ENCODE measurements at places on chromosomes 3 and 15.

- no peak for DNase-seq
These were observed 26.2 kb downstream of the RBPMS2 start for GRCh38 chr15:64749167-64749566.

GRCh38 chr3:20246662-20247061, 60.7 kb upstream of the SGO1 start:
- no peak for DNase-seq

GRCh38 chr15:34436956-34437442, 609 bp downstream of the GOLGA8A start:
- DNase-seq, result peak; percentile 74

DNA sequence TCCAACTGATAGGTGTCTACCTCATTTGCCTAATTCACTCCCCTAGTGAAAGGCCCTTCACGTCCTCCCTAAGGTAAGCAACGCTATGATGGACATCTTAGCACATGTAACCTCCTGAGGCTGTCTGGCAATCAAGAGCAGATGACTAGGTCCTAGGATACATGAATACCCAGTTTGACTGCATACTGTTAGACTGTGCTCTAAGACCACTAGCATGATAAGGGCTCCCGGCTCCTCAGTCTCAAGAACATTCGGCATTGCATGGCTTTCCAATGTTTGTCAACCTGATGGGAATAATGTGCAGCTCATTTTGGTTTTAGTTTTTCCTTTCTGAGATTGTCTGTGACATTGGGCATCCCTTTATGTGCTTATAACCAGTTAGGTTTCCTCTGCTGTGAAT, 152.1 kb downstream of the UACA start:
- DNase-seq, result no peak

DNA sequence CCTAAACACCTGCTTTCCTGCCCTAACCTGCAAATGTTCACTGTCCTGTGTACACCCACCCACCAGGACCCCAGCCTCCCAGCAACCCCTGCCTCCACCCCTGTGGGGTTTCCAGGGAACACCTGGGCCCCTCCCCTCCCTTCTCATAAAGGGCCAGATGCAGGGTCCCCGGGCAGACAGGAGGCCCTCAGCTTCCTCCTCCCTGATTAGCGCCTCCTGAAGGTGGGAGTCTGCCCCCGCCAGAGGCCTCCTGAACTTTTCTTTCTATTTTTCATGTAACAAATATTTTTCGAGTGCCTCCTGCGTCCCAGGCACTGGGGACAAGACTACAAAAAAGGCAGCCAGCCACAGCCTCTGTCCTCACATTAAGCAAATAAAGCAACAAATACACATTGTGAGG, 135.4 kb upstream of the LINGO1 start:
- DNase-seq, result no peak

DNA sequence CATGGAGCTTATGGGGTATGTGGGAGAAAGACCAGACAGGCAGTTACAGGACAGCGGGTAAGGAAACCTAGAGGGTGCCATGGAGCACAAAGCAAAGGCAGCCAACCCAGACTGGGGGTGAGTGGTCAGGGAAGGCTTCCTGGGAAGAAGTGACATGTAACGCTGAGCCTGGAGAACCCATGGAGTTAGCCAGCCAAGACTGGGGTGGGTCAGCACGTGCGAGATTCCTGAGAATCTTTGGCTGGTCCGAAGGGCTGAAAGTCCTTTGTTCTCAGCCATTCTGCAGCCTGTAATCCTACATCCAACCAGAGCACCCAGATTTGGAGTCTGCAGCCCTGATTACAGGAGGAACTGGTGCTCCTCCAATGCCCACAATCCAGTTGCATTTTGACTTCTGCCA, 120.1 kb upstream of the WNT5A start:
- DNase-seq, result no peak

- DNase-seq, result no peak
These were observed 304.8 kb downstream of the LPP start for GRCh38 chr3:188458756-188459155.

- no peak for DNase-seq
These were observed 214.2 kb downstream of the GRM7 start for GRCh38 chr3:7075117-7075516.

- DNase-seq, result no peak
These were observed 1.5 kb upstream of the ITIH3 start for GRCh38 chr3:52792961-52793695.

GRCh38 chr3:117219296-117219695, 509.7 kb downstream of the TUSC7 start:
- DNase-seq, result no peak

GRCh38 chr3:134373271-134374104, 759 bp downstream of the AMOTL2 start:
- peak; percentile 92 for DNase-seq

- no peak for DNase-seq
These were observed 7.5 kb upstream of the ALCAM start for GRCh38 chr3:105359098-105359762.

- DNase-seq, result no peak
These were observed 2.2 kb downstream of the LRCH3 start for GRCh38 chr3:197793247-197793646.

- DNase-seq, result no peak
These were observed 61.4 kb upstream of the NSMCE3 start for GRCh38 chr15:29331071-29331470.

- DNase-seq, result no peak
These were observed 877.3 kb downstream of the ROBO2 start for GRCh38 chr3:77917225-77917624.

- no peak for DNase-seq
These were observed 123.2 kb downstream of the RTP4 start for GRCh38 chr3:187491371-187491770.

DNA sequence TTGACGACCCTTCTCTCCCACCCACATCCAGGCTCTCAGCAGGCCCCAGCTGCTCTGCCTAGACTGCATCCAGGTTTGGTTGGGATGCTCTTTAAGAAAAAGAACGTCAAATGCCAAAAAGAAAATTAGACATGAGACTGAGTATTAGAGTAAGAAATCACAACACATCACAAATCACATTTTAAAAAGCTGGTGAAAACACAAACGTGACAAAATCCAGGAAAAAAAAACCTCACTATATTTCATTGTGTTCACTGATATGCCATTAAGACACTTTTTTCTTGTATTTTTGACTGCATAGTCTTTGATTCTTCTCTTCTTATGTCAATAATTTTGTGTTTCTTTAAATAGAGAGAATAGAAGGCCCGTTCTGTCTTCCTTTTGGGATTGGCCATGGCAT, 243.7 kb downstream of the TLE3 start:
- no peak for DNase-seq

DNA sequence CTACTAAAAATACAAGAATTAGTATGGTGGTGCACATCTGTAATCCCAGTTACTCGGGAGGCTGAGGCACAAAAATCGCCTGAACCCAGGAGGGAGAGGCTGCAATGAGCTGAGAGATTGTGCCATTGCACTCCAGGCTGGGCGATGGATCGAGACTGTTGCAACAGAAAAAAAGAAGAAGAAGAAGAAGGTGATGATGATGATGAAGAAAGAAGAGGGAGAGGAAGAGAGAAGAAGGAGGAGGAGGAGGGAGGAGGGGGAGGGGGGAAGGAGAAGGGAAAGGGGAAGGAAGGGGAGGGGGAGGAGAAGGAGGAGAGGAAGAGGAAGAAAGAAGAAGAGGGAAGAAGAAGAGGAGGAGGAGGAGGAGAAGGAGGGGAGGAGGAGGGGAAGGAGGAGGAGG, 33.2 kb upstream of the ZNF710 start:
- DNase-seq, result no peak

DNA sequence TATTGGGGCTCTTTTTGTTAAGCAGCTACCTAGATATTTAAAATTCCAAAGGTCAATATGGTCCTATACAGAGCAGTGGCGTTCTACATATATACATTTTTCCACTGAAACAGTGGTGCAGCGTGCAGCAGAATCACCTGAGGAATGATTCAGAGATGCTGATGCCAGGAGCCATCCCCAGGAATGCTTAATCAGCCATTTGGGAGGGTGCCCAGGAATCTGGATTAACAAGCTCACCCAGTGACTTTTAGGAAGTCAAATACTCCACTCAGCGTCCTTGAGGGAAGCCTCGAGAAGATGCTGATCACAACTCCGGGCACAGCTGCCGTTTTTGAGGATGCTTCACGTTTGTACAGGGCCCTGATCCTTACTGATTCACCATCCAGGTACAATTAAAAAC, 82.6 kb upstream of the ARHGEF3 start:
- DNase-seq, result no peak

GRCh38 chr15:82663186-82663600, 16.0 kb upstream of the CPEB1 start:
- peak; percentile 66 for DNase-seq

GRCh38 chr15:85542895-85543331, 162.5 kb downstream of the AKAP13 start:
- no peak for DNase-seq

All from right forelimb (tissue), 1 donor.